ENCODE measurements at places on chromosomes 3 and 15.

DNA sequence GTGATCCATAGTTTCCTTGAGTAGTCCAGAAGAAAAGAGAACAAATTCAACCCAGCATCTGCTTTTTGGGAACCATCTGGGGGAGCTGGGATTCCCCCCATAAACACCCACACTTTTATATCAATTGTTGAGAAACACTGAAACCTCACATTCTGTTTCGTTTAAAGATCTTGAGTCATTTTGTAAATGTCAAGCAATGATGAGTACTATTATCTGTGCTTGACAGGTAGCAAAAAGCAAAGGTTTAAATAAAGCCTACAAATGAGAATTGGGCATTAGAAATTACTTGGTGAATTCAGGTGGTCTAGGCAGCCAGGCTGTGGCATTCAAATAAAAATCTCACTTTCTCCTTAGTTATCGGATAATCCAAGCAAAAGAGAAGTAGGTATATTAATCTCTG lies 75.7 kb downstream of the TMEM266 start:
- DNase-seq: no peak

- DNase-seq: no peak
Measured at GRCh38 chr3:133834621-133835417, 29.2 kb downstream of the SRPRB start.

DNA sequence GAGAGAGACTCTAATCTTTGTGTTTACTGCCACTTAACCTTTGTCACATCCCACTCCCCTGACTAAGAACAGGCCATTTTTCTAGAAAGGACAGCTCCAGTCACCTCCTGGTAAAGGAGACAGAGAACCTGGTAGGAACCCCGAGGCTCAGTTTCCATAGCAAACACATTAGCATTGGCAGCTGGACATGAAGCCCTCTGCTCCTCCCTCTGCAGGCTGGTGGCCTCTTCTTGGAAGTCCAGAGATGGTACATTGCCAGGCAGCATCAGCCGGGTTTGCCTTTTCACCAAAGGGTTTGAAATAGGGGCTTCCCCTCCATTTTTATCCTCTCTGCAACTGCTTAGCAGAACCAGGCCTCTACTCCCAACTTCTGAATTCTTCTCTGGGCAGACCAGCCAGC lies 213.4 kb upstream of the SEMA6D start:
- DNase-seq: no peak

DNA sequence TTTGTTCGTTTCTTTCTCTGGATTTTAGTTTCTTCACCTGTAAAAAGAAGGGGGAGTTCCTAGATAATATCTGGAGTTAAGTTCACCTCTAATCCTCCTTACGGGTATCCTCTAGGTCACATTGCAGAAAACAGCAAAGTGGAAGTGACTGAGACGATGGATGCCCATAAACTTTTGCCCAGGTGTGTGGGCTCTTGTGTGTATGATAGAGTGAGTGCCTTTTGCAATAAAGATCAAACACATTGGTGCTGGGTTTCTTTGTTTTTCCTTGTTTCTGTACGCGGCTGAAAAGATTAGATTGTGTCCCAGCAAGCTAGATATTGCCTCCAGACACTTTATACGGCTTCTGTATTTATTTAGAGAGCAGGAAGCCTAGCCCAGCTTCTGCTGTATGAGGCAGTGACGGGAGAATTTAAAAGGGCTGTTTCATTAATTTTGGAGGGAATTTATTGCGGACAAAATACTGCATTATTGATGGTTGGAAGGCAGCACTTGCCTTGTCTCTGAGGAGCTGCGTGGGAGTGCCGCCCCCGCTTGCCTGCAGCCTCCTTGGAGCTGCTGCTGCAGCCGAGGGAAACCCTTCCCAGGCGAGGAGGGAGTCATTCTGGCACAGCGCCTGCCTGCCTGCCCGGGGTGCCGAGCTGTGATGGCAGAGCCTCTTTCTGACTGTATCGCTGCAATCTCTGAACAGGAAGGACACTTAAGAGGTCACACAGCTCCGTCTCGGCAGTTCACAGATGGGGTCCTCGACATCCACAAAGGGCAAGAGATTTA lies 38.5 kb downstream of the PYDC2 start:
- peak; percentile 66 for DNase-seq

GRCh38 chr3:133049491-133049890 lies 11.3 kb downstream of the TMEM108 start:
- no peak for DNase-seq

DNA sequence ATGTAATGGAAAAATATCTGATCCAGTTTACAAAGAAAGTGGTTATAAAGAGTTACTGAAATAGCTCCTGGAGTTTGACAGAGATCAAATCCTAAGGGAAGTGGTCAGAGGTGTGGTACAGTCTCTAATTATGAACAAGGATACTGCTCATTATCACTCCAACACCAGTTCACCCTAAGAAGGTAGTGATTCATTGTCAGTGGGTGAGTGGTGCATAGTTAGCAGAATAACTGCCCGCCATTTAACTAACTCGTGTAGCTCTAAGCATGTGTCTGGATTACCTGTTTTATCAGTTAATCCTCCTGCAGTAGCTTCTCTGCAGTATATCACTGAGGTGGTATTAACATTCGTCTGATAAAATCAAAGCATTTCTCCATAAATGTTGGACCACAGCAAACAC lies 700.1 kb downstream of the NLGN1 start:
- no peak for DNase-seq

- DNase-seq: no peak
Measured at GRCh38 chr3:131363275-131363674, 18.3 kb upstream of the NUDT16 start.

DNA sequence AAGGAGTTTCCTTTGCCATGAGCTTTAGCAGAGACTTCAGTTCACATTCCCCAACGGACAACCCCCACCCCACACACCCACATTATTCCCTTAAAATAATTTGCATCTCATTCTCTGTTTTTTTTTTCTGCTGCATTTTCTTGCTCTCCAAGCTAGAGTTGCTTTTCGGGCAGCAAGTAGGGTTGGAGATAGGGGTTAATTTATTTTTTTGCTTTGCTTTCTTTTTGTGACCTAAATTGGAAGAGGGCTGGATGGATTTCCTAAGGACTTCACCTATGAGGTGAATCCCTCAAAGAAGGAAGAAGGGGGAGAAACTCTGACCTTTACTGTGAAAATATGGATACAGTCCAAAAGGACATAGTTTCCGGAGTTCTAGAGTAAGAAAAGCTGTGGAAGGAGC lies 6.6 kb downstream of the SOX2 start:
- DNase-seq: no peak

DNA sequence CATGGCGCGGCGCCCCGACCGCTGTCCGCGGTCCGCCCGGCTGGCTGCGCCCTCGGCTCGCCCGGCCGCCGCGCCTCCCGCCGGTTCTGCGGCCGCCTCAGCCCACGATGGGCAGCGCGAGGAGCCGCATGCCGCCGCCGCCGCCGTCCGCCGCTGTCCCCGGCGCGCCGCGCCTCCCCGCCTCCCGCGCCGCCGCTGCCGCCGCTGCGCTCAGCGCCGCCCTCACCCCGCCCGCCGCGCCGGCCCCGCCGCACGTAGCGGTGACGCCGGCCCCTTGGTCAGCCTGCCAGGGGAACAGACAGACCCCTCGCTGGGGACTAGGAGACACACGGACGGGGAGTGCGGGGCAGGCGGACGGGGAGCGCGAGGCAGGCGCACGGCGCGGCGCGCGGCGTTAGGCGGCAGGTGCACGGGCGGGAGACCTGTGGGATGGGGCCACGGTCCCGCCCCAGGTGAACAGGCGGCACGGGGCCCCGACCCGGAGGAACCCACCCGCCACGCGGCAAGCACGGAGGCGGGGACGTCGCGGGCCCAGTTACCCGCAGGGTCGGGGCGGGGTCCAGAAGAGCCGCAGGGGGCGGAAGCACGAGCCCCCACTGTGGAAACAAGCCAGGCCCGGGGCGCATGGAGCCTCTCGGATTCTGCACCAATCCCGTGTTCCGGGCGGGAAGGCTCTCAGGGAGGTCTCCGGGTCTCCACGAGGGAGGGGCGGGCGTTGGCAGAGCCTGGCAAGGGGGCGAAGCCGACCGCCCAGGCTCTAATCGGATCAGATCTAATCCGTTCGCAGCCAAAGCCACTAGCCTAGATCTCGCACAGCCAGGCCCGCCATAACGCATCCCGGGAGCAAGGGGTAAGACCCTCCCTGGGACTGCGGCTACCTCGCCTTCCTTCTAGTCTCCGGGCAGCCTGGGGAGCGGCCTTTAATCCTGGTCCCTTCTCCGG lies at the start of gene CSPG5:
TSS of gene CSPG5 (minus strand) at position 175 of the 942 bp plus-strand sequence. CDS start at position 3, 172 bp downstream.
- no peak for DNase-seq

- DNase-seq: peak; percentile 58
Measured at GRCh38 chr3:123559040-123559861, 25.6 kb downstream of the HACD2 start.

DNA sequence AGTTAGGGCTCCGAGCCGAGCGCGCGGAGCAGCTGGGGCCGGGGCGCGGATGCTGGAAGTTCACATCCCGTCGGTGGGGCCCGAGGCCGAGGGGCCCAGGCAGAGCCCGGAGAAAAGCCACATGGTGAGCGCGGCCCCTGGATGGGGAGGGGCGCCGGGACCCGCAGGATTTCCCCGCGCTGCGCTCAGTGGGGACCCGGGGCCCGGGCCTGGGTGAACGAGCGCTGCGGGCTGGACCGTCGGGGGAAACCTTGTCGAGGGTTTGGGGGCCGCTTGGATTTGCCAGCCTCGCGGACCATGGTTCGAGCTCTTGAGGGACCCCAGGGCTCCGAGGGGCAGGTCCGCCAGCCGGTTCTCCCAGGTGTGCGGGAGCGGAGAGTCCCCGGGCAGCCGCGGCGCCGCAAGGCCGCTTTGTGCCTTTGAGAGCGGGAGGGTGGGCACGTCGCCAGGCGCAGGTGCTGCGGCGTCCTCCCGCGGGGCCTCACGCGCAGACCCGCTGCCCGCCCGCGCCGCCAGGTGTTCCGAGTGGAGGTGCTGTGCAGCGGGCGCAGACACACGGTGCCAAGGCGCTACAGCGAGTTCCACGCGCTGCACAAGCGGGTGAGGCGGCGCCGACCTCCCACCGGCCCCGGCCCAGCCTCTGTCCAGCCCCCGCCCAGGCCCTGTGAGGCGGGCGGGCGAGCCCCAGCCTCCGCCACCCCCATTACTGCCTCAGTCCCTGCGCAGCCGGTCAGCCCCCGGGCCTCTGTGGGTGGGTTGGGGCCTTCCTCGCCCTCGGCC lies at the start of gene SNX22:
TSS of gene SNX22 (plus strand) at position 5 of the 780 bp plus-strand sequence. CDS start at position 50, 45 bp downstream.
- DNase-seq: no peak

GRCh38 chr15:35298509-35298908 lies 213.4 kb upstream of the NANOGP8 start:
- no peak for DNase-seq

GRCh38 chr3:123706871-123707270 lies 122.0 kb upstream of the HACD2 start:
- peak; percentile 11 for DNase-seq

GRCh38 chr3:36738702-36739101 lies 25.7 kb downstream of the DCLK3 start:
- DNase-seq: no peak

- DNase-seq: no peak
Measured at GRCh38 chr3:34022147-34022546, 223.7 kb downstream of the PDCD6IP start.

GRCh38 chr3:40216471-40216870 lies 93.0 kb upstream of the EIF1B start:
- no peak for DNase-seq

- DNase-seq: no peak
Measured at GRCh38 chr3:60497902-60498301, 753.4 kb downstream of the FHIT start.

DNA sequence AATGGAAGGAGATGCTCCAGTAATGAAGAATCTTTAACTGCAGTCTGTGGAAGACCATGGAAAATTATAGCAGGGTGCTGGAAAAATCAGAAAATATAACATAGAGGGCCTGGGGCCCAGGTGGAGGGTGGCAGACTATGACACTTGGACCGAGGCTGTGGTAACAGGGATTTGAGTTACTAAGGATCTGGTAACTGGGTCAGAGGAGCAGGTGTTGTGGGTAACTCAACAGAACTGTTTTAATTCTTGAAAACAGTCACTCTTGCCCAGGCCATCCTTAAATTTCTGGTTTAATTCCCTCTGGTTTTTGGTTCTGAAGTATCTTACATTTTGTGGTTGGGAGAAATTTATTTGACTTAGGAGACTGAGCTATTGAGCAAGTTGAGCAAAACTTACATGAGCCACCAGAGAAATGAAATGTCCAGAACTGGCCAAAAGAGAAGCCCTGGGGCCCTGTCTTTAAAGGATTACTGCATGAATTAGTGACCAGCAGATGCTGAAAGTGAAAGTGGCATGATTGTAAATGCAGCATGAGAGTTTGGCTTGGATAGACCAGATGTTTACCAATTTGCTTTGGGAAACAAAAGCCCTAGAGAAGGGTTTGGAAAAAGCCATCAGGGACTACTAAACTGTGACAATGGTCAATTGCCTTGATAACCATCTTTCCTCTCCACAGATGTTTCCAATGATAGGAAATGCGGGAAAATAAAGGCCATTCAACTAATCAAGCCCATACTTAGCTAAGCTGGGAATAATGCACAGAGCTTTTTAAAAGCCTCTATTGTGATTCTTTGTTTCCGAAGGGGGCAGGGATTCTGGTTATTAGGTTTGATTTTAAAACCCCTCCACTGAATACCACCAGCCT lies 374.9 kb upstream of the TGFBR2 start:
- no peak for DNase-seq

- peak; percentile 22 for DNase-seq
Measured at GRCh38 chr3:131082871-131083863, 56.5 kb downstream of the NEK11 start.

DNA sequence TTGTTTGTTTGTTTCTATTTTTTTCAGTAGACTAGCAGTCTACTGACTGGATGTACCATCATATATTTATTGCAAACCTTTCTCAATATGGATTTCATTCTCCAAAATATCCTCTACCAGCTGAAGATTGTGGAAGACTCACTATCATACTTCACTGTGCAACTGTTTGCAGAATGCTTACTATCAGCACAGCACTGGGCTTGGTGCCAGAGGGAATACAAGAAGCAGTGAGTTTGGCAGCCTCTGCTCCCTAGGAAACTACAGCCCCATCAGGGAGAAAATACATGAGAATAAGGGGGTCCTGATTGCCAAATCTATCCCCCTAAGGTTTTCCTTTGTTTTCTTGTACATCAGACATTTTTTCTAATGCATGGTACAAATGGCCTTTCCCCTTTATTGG lies 27.5 kb downstream of the AQP9 start:
- DNase-seq: no peak

- DNase-seq: peak; percentile 2
Measured at GRCh38 chr3:149374391-149374790, 3.1 kb downstream of the TM4SF1 start.

DNA sequence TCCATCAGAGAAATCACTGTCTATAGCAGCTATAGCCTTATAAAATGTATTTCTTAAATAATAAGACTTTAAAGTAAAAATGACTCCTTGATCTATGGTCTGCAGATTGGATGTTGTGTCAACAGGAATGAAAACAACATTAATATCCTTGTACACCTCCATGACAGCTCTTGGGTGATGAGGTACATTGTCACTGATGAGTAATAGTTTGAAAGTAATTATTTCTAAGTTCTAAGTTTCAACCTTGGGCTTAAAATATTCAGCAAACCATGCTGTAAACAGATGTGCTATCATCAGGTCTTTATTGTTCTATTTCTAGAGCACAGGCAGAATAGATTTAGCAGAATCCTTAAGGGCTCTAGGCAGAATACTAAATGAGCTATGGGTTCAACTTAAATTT lies 568.2 kb upstream of the BCHE start:
- no peak for DNase-seq

- DNase-seq: peak; percentile 91
Measured at GRCh38 chr15:70596354-70597055, 166.9 kb downstream of the UACA start.

GRCh38 chr3:41144631-41145030 lies 54.7 kb upstream of the CTNNB1 start:
- DNase-seq: no peak

Data from kidney tubule cell (primary cell).